ENCODE measurements at places on chromosomes 7 and 10. TPM values are rescaled to one million over a fixed set of nuclear protein-coding genes. Genes with fewer than 3 reads are reported as not detected.
A peak's percentile ranks its signal among the peaks of the same experiment; 100 is the strongest.

DNA sequence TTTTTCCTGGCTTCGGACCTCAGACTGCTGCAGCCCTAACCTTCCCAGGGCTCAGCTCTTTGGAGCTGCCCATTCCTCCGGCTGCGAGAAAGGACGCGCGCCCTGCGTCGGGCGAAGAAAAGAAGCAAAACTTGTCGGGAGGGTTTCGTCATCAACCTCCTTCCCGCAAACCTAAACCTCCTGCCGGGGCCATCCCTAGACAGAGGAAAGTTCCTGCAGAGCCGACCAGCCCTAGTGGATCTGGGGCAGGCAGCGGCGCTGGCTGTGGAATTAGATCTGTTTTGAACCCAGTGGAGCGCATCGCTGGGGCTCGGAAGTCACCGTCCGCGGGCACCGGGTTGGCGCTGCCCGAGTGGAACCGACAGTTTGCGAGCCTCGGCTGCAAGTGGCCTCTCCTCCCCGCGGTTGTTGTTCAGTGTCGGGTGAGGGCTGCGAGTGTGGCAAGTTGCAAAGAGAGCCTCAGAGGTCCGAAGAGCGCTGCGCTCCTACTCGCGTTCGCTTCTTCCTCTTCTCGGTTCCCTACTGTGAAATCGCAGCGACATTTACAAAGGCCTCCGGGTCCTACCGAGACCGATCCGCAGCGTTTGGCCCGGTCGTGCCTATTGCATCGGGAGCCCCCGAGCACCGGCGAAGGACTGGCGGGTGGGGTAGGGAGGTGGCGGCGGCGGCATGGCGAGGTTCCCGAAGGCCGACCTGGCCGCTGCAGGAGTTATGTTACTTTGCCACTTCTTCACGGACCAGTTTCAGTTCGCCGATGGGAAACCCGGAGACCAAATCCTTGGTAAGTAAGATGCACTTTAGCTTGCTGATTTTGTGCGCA, at the start of gene PLXDC2:
Gene PLXDC2 (plus strand): TSS at position 22 of the 820 bp plus-strand sequence.
- DNase-seq: peak; percentile 40

GRCh38 chr7:37973915-37974314, 53.5 kb downstream of the EPDR1 start:
- no peak for DNase-seq

DNA sequence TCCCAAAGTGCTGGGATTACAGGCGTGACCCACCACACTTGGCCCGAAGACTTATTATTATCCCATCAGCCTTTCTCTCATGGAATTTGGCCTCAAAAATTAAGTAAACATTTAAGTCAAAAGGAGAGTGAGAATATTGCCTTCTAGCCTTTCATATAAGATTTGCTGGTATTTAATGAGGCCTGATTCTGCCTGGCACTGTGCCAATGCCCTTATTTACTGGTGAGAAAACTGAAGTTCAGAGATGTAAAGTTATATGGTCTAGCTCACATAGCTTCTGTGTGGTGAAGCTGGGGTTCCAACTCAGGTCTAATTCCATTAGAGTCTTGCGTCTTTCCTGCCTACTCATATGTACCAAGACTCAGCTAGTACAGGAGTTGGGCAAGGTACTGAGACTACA, 260.2 kb downstream of the SDHAF3 start:
- DNase-seq: no peak

- DNase-seq: no peak
Measured at GRCh38 chr7:46909601-46910051, 672.3 kb downstream of the TNS3 start.

DNA sequence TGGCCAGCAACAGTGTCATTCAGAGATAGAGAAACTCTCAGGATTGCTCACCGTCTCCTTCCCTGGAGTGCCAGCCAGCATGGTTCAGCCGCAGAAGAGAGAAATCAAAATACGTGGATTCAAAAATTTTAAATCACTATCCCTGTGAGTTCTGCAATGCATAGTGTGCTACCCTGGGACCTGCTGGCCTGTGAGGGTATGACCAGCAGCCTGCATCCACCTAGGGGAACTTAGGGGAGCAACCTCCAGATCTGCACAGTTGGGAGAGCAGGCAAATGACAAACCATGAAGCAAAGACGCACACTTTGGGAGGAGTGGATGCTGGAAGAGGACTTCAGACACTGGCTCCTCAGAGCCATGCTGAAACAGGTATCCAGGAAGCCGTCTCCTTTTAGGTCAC, 639.3 kb downstream of the TNS3 start:
- DNase-seq: no peak

DNA sequence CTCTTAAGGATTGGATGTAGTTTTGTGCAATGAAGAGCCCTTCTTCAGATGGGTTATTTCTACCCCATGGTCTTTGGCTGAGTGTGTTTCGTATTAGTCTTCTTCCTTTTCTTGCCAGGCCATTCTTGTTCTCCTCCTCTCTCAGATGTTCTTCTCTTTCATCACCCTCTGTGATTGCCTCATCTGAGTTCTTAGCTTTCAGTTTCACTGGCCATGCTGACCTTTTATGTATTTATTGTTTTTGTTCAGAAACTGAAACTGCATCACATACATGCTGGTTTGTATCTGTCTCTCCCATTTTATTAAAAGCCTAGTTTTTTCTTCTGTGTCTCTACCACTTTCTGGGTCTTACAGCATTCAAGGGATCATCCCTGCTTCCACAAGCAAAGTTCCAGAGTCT, 21.7 kb upstream of the PCGF5 start:
- no peak for DNase-seq

- DNase-seq: no peak
Measured at GRCh38 chr10:71511206-71511605, 114.5 kb downstream of the CDH23 start.

DNA sequence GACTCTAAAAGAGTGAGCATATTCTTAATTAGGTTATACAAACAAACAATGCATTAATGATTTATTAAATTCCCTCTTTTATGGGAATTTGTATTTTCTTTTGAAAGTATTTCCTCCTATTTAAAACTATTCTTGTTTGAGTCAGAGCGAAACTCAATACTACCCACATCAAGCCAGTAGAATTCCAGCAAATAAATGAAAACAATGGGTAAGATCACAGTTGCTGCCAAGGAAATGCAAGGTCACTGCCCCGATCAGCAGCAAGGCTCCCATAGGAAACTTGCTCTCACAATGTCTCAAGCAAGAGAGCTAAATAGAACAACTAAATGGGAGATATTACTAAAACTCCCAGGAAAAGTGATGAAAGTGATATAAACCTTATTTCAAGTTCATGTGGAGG, 206.3 kb downstream of the THSD7A start:
- no peak for DNase-seq

GRCh38 chr10:14254368-14254767, 76.4 kb downstream of the FRMD4A start:
- DNase-seq: no peak

DNA sequence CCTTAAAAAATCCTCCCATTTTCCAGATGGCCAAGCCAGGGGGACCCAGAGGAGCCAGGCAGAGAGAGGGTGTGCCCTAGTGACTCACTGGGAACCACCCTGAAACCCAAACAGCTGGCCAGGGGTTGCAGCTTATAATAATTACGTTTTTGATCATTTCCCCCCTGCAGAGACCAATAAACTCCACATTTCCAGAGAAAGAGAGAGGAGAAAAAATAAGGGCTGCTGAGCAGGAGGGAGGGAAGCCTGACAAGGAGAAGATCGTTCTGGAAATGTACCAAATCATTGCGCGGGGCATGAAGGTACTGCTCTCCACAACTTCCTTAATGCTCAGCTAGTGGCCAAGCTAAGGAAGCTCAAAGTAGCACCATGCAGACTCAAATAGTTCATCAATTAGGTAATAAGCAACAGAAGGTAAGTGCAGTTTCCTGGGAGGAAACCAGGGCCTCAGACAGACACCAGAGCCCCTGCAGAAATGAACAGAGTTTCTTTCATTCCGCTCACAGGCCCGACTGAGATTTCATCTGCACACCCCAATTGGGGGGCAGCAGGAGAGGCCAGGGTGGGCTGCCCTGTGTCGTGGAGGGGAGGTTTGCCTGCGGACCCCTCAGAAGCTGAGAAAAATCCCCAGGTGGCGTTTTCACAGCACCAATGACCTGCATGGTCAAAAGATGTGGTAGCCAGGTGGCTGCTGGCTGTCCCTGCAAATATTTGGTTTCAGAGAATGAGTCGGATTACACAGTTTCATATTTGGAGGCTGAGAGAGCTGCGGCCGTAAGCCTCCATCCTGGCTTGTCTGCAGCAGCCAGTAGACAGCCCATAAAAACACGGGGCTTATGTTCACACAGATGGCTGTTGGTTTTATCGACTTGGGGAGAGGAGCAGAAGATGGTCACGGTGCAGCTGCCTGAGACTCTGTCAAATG, 153.2 kb upstream of the LYZL2 start:
- no peak for DNase-seq

ZNHIT1 gene
- total RNA-seq: 53.3 TPM

ITIH5 gene
- not detected for total RNA-seq

UBN2 gene
- 32.1 TPM for total RNA-seq

WEE2 gene
- not detected for total RNA-seq

NRP1 gene
- 14.5 TPM for total RNA-seq

Measured in neural crest cell (in vitro differentiated cells).